ENCODE measurements at places on chromosomes 12 and 14.
A peak's percentile ranks its signal among the peaks of the same experiment; 100 is the strongest.

DNA sequence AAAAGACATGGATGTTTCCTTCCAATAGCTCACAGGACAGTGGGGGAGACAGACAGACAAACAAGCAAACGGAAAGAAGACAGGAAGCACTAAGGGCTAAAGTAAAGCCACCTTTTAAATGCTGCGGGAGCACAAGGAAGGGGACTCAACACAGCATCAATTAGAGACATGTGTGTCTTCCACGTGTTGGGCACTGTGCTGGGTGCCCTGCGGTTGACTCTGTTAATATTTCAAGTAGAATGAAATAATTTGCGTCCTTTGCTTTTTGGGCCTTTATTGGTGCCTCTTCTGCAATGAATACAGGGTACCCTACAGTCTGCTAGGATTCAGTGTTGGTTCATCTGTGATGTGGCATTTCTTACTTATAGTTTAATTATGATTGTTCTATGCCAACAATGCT lies 90.9 kb upstream of the CPM start:
- no peak for DNase-seq

- DNase-seq = no peak
Observed at GRCh38 chr14:23610090-23610814, 25.9 kb upstream of the DHRS2 start.

DNA sequence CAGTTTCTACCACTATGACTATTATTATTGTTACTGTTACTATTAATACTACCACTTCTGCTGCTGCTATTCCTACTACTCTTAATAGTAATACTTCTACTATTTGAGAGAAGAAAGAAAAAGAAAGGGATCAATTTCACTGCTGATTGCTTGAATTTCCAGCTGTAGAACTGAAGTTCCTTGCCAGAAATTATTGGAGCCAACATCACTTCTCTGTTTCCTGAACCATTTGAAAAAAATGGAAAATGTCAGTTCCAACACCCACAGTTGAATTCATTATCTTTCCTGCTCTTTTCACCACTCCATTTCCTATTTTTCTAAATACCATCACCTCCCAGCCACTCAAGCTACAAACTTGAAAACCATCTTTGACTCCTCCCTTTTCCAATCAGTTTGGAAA lies 54.1 kb upstream of the PIK3C2G start:
- DNase-seq = no peak

- peak; percentile 1 for DNase-seq
Observed at GRCh38 chr14:64388533-64389285, 556 bp downstream of the MTHFD1 start.

- DNase-seq = no peak
Observed at GRCh38 chr14:51086044-51086443, 8.9 kb downstream of the TRIM9 start.

DNA sequence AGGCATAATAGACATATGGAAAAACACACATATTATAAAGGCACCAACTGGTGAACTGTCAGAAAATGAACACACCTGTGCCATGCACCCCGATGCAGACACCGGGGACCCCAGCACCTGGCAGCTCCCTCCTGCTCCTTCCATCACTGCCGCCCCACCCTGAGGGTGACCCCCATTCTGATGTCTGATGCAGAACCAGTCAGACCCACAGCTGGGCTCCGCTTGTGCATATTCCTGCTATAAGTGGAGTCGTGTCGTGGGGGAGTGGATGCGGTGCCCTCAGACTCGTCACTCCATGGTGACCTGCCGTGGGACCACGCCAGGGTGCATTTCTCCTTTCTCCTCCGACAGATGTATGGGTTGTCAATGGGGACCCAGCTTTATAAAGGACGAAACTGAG lies 45.7 kb upstream of the MEG3 start:
- no peak for DNase-seq

GRCh38 chr14:61472011-61472672 lies 150.8 kb downstream of the PRKCH start:
- DNase-seq = peak; percentile 29

DNA sequence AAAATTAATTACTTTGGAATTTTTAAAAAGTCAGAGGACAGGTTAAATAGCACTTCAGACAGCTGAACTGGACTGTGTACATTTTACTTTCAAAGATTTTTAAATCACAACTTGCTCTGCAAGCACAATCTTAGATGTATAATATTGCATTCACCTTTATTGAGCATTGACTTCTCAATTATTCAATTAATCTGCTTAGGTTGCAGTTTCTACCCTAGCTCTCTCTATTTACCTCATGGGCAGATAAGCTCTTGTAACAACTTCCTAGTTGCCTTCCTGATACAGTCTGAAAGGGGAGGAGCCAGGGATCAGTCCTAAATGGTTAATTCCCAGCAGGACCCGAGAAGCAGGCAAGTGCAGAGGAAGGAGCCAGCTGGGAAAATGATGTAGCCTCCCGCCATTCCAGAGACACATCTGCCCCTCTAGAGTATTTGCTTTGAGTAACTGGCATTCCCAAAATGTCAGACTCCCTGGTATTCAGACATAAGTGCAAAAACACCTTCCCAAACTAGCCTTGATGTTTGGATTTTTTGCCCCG lies 302.8 kb downstream of the GALC start:
- no peak for DNase-seq
